ENCODE measurements at places on chromosomes 4 and X. TPM values are rescaled to one million over a fixed set of nuclear protein-coding genes. Genes with fewer than 3 reads are reported as not detected.

The RTL3 gene
- polyA plus RNA-seq, result not detected

The STATH gene
- not detected for polyA plus RNA-seq

The TMPRSS11A gene
- not detected for polyA plus RNA-seq

The GLUD2 gene
- polyA plus RNA-seq, result 0.44 TPM

The L1CAM gene
- not detected for polyA plus RNA-seq

The DGAT2L6 gene
- not detected for polyA plus RNA-seq

The XAGE2 gene
- not detected for polyA plus RNA-seq

The PRRG1 gene
- 0.14 TPM for polyA plus RNA-seq

The PLAC1 gene
- polyA plus RNA-seq, result not detected

The GC gene
- not detected for polyA plus RNA-seq

The NMU gene
- polyA plus RNA-seq, result not detected

GRCh38 chr4:165779950-165780670, 92.9 kb upstream of the TLL1 start:
- no peak overlapping the region for H3K27ac ChIP-seq
- no peak for DNase-seq
- no peaks in the 10 kb centered on the region for H3K4me1 ChIP-seq
- H3K4me3 ChIP-seq, result no peak overlapping the region
- H3K27me3 ChIP-seq, result no peaks in the 10 kb centered on the region

DNA sequence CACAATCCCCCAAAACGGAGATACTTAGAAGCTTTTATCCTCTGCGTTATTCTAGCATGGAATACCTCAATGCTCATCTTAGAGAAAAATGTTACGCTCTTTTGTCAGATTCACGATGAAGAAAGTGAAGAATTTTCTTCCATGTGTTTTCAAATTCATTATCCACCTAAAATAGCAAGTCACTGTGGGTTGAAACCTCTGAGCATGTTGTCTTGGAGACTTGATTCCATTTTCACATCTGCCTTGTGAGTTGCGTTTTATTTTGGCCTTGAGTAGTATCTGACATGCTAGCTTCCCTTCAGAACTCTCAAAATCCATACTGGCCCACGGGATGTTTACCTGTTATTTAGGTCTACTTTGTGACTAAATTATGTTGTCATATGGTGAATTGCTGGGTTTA, 66.3 kb downstream of the C4orf46 start:
- H3K4me3 ChIP-seq, result no peak overlapping the region
- no peaks in the 10 kb centered on the region for H3K36me3 ChIP-seq
- no peak overlapping the region for H3K27ac ChIP-seq
- no peak for DNase-seq

- peak overlapping the region; percentile 78 for H3K4me3 ChIP-seq
- peak overlapping the region; percentile 93 for H3K27ac ChIP-seq
- H3K4me1 ChIP-seq, result peaks cover 47% of the 10 kb centered on the region
- DNase-seq, result no peak
These were observed 754 bp upstream of the KLF3 start for GRCh38 chr4:38663090-38663800.

DNA sequence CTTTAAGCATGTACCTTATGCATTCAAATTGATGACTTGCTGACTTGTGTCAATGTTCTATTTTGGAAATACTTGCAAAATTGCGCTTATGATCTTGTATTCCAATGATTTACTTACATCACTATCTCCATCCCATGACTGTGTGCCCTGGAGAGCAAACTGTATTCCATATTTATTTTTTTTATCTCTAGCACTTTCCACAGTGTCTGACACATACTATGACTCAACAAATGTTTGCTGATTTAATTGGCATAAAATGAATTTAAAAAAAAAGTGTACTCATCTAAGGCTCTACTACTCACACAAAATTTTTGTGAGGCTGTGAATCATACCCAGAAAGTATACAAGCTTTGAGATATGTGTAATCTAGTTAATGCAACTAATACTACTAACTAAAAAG, 1066.8 kb upstream of the ADGRL3 start:
- no peaks in the 10 kb centered on the region for H3K36me3 ChIP-seq
- H3K27ac ChIP-seq, result no peak overlapping the region
- no peak for DNase-seq
- H3K27me3 ChIP-seq, result no peaks in the 10 kb centered on the region

- H3K4me1 ChIP-seq, result no peaks in the 10 kb centered on the region
- DNase-seq, result no peak
- no peaks in the 10 kb centered on the region for H3K27me3 ChIP-seq
These were observed 76.2 kb downstream of the CLDN34 start for GRCh38 chrX:10043386-10043785.

- no peak for DNase-seq
- H3K4me3 ChIP-seq, result no peak overlapping the region
- H3K36me3 ChIP-seq, result no peaks in the 10 kb centered on the region
These were observed 301.8 kb upstream of the CTSO start for GRCh38 chr4:156255230-156256007.

DNA sequence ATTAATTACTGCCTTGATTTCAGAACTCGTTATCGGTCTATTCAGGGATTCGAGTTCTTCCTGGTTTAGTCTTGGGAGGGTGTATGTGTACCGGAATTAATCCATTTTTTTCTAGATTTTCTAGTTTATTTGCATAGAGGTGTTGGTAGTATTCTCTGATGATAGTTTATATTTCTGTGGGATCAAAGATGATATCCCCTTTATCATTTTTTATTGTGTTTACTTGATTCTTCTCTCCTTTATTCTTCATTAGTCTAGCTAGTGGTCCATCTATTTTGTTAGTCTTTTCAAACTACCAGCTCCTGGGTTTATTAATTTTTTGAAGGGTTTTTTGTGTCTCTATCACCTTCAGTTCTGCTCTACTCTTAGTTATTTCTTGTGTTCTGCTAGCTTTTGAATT, 32.1 kb downstream of the CDX4 start:
- no peak overlapping the region for H3K27ac ChIP-seq
- no peak overlapping the region for H3K4me3 ChIP-seq
- DNase-seq, result no peak

DNA sequence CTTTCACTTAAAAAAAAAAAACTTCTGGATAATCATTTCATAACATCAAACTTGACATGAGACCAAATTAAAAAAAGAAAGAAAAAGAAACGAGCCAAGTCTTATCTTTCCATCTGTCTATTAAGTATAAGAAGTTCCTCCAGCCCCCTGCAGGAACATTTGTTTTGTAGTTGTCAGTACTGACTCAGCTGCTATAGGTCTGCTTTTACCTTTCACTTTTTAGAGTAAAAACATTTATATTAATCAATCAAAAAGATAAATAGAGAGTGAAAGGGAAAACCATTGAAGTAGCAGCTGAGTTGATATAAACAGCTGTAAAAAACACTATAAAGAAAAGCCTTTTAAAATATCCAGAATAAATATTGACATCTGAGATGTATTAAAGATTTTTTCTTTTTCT, 46.1 kb downstream of the CCDC158 start:
- no peaks in the 10 kb centered on the region for H3K27me3 ChIP-seq
- no peaks in the 10 kb centered on the region for H3K4me1 ChIP-seq
- H3K36me3 ChIP-seq, result no peaks in the 10 kb centered on the region
- no peak for DNase-seq
- no peak overlapping the region for H3K4me3 ChIP-seq
- H3K27ac ChIP-seq, result no peak overlapping the region

DNA sequence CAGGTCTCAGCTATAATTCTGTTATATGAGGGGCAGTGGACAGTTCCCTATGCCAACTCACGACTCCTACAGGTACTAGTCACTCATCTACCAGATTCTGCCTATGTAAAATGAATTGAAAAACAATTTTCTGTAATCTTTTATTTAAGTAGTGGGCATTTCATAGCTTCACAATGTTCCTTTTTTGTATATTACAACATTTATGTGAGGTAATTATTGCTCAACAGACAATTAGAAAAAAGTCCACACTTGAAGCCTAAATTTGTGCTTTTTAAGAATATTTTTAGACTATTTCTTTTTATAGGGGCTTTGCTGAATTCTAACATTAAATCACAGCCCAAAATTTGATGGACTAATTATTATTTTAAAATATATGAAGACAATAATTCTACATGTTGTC, 20.4 kb downstream of the EREG start:
- H3K36me3 ChIP-seq, result no peaks in the 10 kb centered on the region
- H3K27me3 ChIP-seq, result no peaks in the 10 kb centered on the region
- peaks cover 9% of the 10 kb centered on the region for H3K4me1 ChIP-seq
- no peak overlapping the region for H3K27ac ChIP-seq
- DNase-seq, result no peak

DNA sequence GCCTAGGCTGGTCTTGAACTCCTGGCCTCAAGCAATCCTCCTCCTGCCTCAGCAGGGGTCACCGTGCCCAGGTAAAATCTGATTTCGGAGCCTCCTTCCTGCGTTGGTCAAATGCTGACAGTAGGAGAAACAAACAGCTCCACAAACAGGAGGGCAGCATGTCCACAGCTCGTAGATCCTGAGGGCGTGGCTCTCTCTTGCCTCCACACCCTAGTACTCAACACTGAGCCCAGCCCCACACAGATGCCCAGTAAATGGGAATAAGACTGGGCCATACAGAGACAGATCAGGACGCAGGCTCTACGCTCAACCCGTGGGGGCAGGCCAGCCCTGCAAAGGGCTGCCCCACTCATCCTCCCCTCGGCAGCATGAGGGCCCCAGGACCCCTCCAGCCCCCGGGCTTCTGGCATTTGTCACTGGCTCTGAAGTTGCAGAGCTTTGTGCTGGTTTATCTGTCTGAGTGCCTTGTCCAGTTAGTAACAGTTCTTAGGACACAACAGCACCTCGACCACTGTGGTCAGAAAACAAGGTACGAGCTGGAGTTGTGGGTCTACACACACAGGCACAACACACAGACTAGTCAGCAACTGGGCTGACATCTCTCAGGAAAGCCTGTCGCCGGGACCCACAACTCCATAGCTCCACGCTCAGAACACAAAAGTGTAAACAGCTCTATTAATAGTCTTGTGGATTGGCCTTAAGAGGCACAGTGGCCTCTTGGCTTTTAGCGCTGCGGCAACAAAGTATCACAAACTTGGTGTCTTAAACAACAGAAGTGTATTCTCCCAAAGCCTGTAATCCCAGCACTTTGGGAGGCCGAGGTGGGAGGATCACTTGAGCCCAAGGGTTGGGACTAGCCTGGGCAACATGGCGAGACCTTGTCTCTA, 5.2 kb downstream of the TNIP2 start:
- no peaks in the 10 kb centered on the region for H3K27me3 ChIP-seq
- no peak overlapping the region for H3K4me3 ChIP-seq
- peaks cover 23% of the 10 kb centered on the region for H3K4me1 ChIP-seq
- peaks cover 54% of the 10 kb centered on the region for H3K36me3 ChIP-seq
- no peak overlapping the region for H3K27ac ChIP-seq

DNA sequence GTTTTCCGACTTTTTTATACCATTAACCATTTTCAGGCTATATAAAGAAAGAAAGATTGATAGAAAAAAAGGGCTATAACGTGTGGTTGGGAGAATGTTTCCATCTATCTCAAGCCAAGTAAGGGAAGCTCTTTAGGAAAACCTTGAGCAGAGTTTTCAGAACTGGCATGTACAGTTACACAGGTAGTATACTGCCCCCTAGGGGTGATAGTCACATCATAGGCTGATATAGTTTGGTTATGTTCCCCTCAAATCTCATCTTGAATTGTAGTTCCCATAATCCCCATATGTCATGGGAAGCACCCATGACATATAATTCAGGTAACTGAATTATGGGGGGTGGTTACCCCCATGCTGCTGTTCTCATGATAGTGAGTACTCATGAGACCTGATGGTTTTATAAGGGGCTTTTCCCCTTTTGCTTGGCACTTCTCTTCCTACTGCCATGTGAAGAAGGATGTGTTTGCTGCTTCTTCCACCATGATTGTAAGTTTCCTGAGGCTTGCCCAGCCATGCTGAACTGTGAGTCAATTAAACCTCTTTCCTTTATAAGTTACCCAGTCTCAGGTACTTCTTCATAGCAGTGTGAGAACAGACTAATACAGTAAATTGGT, 186.8 kb downstream of the TMA16 start:
- H3K27ac ChIP-seq, result no peak overlapping the region
- DNase-seq, result peak; percentile 87
- no peaks in the 10 kb centered on the region for H3K27me3 ChIP-seq
- H3K4me1 ChIP-seq, result peaks cover 5% of the 10 kb centered on the region
- H3K4me3 ChIP-seq, result no peak overlapping the region
- H3K36me3 ChIP-seq, result no peaks in the 10 kb centered on the region

GRCh38 chrX:133566876-133567275, 151.6 kb upstream of the GPC4 start:
- H3K4me1 ChIP-seq, result no peaks in the 10 kb centered on the region
- no peak for DNase-seq
- H3K36me3 ChIP-seq, result no peaks in the 10 kb centered on the region
- no peaks in the 10 kb centered on the region for H3K27me3 ChIP-seq
- no peak overlapping the region for H3K4me3 ChIP-seq
- no peak overlapping the region for H3K27ac ChIP-seq

GRCh38 chrX:103913356-103914020, 48.9 kb upstream of the TMSB15B start:
- H3K27ac ChIP-seq, result no peak overlapping the region
- peaks cover 2% of the 10 kb centered on the region for H3K27me3 ChIP-seq
- no peak for DNase-seq
- H3K4me3 ChIP-seq, result no peak overlapping the region

- no peaks in the 10 kb centered on the region for H3K36me3 ChIP-seq
- no peak overlapping the region for H3K4me3 ChIP-seq
- DNase-seq, result no peak
These were observed 5.5 kb downstream of the PPP2R2C start for GRCh38 chr4:6466756-6467381.

- H3K4me1 ChIP-seq, result no peaks in the 10 kb centered on the region
- H3K27me3 ChIP-seq, result no peaks in the 10 kb centered on the region
- no peak for DNase-seq
- H3K36me3 ChIP-seq, result no peaks in the 10 kb centered on the region
- H3K4me3 ChIP-seq, result no peak overlapping the region
These were observed 270.3 kb downstream of the DTHD1 start for GRCh38 chr4:36551697-36552214.

- H3K27me3 ChIP-seq, result no peaks in the 10 kb centered on the region
- H3K4me1 ChIP-seq, result peaks cover 23% of the 10 kb centered on the region
- DNase-seq, result peak; percentile 23
- H3K4me3 ChIP-seq, result no peak overlapping the region
- H3K36me3 ChIP-seq, result no peaks in the 10 kb centered on the region
- H3K27ac ChIP-seq, result no peak overlapping the region
These were observed 92.3 kb downstream of the REPS2 start for GRCh38 chrX:17038681-17039161.

GRCh38 chrX:153861151-153861550, 24.8 kb downstream of the L1CAM start:
- no peak overlapping the region for H3K4me3 ChIP-seq
- DNase-seq, result no peak
- H3K27me3 ChIP-seq, result peaks cover 3% of the 10 kb centered on the region
- no peak overlapping the region for H3K27ac ChIP-seq

All from CD14-positive monocyte (primary cell).